Stimulated activated memory B cell treated with anti-CD40 and anti-IgM and Interleukin-4, amounts not matched to agents 10 μg/mL and 1 μg/mL and 100 μg/mL, for 72 hours (primary cell): ENCODE measurements at places on chromosomes 11 and 22.

DNA sequence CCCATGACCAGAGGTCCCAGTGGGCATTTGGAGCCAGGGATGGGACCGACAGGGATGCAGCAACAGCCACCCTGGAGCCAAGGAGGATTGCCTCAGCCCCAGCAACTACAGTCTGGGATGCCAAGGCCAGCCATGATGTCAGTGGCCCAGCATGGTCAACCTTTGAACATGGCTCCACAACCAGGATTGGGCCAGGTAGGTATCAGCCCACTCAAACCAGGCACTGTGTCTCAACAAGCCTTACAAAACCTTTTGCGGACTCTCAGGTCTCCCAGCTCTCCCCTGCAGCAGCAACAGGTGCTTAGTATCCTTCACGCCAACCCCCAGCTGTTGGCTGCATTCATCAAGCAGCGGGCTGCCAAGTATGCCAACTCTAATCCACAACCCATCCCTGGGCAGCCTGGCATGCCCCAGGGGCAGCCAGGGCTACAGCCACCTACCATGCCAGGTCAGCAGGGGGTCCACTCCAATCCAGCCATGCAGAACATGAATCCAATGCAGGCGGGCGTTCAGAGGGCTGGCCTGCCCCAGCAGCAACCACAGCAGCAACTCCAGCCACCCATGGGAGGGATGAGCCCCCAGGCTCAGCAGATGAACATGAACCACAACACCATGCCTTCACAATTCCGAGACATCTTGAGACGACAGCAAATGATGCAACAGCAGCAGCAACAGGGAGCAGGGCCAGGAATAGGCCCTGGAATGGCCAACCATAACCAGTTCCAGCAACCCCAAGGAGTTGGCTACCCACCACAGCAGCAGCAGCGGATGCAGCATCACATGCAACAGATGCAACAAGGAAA, 27.3 kb upstream of the L3MBTL2 start:
- H3K4me3 ChIP-seq: no peak overlapping the region
- H3K27me3 ChIP-seq: no peaks in the 10 kb centered on the region
- peaks cover 67% of the 10 kb centered on the region for H3K36me3 ChIP-seq
- no peak for ATAC-seq

DNA sequence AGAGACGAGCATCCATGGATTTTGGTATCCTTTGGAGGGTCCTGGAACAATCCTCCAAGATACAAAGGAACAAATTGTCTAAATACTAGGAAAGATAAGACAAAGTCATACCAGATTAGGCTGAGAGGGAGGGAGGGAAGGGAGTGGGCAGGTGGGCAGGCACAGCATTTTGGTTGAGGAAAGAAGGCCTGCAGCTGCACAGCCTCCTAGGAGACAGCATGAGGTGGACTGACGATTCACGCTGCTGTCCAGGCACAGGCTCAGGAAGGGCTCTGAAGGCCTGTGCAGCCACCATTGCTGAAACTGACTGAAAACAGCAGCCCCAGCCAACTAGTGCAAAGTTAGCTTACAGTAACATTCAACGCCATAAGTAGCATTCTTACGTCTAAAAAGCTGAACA, 64.7 kb downstream of the PACSIN2 start:
- H3K4me3 ChIP-seq: no peak overlapping the region
- H3K4me1 ChIP-seq: peaks cover 59% of the 10 kb centered on the region
- no peak overlapping the region for H3K27ac ChIP-seq
- no peak for ATAC-seq

GRCh38 chr11:62556875-62557631, 10.4 kb upstream of the AHNAK start:
- peaks cover 36% of the 10 kb centered on the region for H3K36me3 ChIP-seq
- no peak for ATAC-seq
- H3K27me3 ChIP-seq: no peaks in the 10 kb centered on the region
- peaks cover 92% of the 10 kb centered on the region for H3K4me1 ChIP-seq
- H3K4me3 ChIP-seq: peak overlapping the region; percentile 63
- peak overlapping the region; percentile 96 for H3K27ac ChIP-seq

DNA sequence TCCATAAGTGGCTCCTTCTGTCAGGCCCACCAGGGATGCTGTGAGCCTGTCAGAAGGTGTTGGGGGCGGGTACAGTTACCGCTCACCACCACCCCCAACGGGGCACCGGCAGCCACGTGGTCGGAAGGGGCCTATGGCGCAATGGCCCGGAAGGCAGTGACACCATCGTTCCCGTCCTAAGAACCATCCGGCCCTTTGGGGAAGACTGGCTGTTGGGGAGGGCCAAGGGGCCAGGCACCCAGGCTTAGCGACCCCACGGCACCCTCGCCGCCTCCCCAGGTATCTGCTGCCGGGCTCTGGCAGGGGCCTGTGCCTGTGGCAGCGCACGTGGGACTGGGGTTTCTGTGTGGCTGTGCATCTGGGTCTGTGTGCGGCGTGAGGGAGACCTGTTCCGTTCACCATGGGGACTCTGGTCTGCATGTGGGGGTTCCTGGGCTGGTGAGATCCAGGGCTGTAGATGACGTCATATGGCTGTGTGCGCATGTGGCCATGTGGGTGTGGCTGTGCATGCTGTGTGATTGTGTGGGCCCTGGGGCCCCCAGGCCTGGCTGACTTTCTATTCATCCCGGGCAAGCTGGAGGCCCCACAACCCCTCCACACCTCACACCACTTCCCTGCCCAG, 717 bp downstream of the OSM start:
- H3K27me3 ChIP-seq: no peaks in the 10 kb centered on the region
- peaks cover 49% of the 10 kb centered on the region for H3K4me1 ChIP-seq
- H3K4me3 ChIP-seq: peak overlapping the region; percentile 86
- peak; percentile 91 for ATAC-seq
- peak overlapping the region; percentile 90 for H3K27ac ChIP-seq
- H3K36me3 ChIP-seq: peaks cover 17% of the 10 kb centered on the region

DNA sequence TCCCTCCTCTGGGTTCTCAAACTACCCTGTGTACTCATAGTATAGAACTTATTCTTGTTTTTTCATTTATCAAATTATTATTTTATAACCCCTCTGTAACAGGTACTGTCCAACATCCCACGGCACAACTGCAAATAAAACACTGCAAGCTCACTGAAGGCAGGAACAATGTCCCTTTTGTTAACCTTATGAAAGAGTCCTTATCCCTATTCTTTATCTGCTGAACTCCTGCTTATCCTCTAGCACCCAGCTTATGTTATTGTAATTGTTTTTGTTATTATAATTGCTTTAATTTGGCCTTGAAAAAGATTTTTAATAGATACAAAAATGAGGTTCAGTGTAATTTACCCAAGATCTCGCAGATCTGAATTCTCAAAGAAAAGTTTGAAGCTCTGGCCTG, 130.4 kb downstream of the MSANTD4 start:
- no peak overlapping the region for H3K27ac ChIP-seq
- no peaks in the 10 kb centered on the region for H3K4me1 ChIP-seq
- no peaks in the 10 kb centered on the region for H3K27me3 ChIP-seq
- no peak for ATAC-seq
- H3K4me3 ChIP-seq: no peak overlapping the region
- no peaks in the 10 kb centered on the region for H3K36me3 ChIP-seq
